Left renal pelvis (tissue), 4 donors: ENCODE measurements at places on chromosomes 12 and 14.

DNA sequence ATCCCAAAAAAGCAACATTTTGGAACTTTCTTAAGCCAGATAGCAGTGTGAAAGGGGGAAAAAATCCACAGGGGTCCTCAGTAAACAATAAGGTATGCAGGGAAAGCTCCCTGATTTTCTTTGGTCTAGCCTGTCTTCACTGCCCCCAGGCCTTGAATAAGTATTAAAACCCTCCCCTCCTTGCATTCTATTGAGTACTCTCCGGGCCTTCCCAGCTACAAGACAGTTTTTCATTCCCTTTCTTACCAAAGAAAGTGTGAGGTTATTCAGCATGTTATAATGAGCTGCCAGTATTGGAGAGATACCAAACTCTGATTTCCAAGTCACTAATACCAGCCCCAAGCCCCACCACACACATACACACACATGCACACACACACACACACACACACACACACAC, 59.8 kb upstream of the KIF21A start:
- DNase-seq = no peak

DNA sequence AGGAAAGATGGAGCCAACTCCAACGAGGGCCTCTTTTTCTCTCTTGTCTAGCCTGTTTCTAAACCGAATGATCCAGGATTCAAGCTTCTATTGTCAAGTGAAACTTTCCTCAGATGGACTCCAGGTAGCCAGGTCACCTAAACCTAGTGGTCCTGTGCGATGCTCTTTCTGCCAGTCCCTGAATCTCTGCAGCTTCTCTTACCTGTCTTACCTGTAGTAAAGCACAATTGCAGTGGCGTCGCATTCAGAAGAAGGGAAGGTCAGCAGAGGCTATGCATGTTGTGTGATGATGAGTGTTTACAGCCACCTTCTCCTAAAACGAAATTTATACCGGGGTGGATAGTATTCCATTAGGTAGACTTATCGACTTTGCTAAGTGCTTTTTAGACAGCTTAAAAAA, 47.4 kb upstream of the TRAF3 start:
- DNase-seq = no peak

- DNase-seq = no peak
Measured at GRCh38 chr12:48651681-48652080, 30.4 kb downstream of the KANSL2 start.

DNA sequence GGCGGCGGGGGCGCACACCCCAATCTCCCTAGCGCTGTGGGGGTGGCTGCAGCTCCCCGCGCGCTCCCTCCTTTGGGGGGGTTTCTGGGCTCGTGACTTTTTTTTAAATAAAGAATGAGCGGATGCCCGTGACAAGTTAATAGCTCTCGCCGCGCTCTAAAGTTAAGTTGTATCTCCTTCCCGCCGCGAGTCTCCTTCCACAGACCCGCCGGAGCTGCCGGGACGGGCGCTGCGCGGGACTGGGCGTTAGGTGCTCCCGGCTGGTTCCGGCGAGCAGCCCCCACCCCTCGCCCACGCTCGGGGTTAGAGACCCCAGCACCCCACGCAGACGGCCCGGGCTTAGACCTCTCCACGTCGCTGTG, 82.6 kb upstream of the HMGA2 start:
- peak; percentile 52 for DNase-seq

DNA sequence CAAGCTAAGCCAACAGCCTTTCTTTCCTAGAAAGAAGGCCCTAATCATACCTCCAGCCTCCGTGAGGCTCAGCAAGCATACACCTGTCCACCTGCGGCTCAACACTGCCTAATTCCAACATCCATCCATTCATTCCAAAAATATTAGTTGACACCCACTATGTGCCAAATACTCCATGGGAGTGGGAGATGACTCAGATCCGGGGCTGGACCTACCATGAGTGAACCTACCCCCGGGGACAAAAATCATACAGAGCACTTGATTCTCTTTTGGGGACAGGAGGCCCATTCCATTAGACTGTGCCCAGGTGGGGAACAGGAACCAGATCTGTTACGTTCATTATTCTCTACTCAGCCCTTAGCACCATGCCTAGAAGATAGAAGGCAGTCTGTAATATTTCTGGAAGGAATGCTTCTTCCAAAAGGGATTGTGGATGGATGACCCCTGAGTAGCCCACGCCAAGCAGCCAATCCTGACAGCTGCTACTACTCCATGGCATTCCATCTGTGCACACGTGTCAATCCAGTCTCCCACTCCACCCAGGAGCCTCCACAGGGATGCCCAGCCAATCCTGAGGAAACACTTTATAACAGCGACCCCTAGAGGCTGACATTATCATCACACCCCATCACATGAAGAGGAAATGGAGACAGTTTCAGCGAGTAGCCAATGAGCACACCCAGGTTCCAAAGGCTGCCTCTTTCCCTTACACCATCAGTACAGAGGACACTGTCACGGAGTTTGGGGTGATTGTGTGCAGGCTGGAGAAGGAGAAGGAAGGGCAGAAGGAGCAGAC, 170.7 kb downstream of the ESRRB start:
- no peak for DNase-seq

GRCh38 chr14:98622208-98623051, 649.6 kb downstream of the BCL11B start:
- no peak for DNase-seq

DNA sequence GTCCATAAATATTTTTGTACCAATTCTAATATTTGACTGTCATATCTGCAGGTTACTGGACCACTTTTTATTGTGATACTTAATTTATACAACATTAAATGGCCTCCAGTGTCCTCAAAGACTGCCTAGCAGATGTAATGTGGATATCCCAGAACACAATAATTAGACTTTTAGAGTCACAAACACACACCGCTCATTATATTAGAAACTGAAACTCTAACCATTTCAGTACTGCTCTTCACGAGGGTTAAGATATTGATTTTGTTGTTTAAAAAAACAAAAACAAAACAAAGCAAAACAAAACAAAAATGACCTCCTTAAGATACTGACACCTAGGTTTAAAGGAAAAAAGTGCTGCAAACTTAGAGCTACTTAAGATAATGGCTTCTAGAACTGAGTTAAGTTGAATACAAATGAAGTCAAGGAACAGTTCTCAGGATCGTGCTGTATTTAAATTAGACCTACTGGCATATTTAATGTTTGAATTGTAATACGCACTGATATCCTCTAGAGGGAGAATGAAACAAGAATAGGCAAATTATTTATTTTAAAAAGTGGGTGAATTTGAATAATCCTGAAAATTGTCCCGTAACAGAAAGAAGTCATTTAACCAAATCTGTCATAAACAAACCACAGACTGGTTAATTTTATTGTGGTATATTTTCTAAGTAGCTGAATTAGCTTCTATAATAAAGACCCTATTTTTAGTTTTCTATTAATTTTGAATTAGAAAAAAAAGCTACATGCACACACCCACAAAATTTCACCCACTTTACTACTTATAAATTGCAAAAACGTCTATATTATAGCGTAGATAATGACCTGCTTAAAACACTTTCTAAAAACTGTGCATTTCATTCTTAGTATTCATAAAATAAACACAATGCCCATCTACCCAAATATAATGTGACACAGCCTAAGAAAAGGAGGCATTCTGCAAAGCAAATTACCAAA, 395.2 kb upstream of the DCN start:
- DNase-seq = no peak
